ENCODE measurements at places on chromosomes 11 and 22. TPM values are rescaled to one million over a fixed set of nuclear protein-coding genes. Genes with fewer than 3 reads are reported as not detected.

The MICAL3 gene
- total RNA-seq: 50.2 TPM

- peaks cover 29% of the 10 kb centered on the region for H3K36me3 ChIP-seq
- DNase-seq: no peak
- no peak overlapping the region for H3K27ac ChIP-seq
- no peaks in the 10 kb centered on the region for H3K27me3 ChIP-seq
- H3K4me3 ChIP-seq: no peak overlapping the region
- no peaks in the 10 kb centered on the region for H3K4me1 ChIP-seq
These were observed 27.4 kb downstream of the SLC43A1 start for GRCh38 chr11:57487920-57488659.

GRCh38 chr22:32985899-32986765, 72.0 kb downstream of the SYN3 start:
- H3K27me3 ChIP-seq: no peaks in the 10 kb centered on the region
- peaks cover 6% of the 10 kb centered on the region for H3K4me1 ChIP-seq
- H3K4me3 ChIP-seq: no peak overlapping the region

The THY1 gene
- total RNA-seq: 184 TPM

GRCh38 chr22:49543876-49544275, 283.8 kb downstream of the BRD1 start:
- H3K27ac ChIP-seq: no peak overlapping the region
- H3K4me1 ChIP-seq: no peaks in the 10 kb centered on the region
- H3K36me3 ChIP-seq: peaks cover 5% of the 10 kb centered on the region

The RIC3 gene
- total RNA-seq: 23.7 TPM

- DNase-seq: no peak
- H3K27ac ChIP-seq: no peak overlapping the region
- no peaks in the 10 kb centered on the region for H3K4me1 ChIP-seq
- peaks cover 13% of the 10 kb centered on the region for H3K36me3 ChIP-seq
- no peaks in the 10 kb centered on the region for H3K27me3 ChIP-seq
These were observed 32.0 kb downstream of the TMEM123 start for GRCh38 chr11:102420547-102420946.

DNA sequence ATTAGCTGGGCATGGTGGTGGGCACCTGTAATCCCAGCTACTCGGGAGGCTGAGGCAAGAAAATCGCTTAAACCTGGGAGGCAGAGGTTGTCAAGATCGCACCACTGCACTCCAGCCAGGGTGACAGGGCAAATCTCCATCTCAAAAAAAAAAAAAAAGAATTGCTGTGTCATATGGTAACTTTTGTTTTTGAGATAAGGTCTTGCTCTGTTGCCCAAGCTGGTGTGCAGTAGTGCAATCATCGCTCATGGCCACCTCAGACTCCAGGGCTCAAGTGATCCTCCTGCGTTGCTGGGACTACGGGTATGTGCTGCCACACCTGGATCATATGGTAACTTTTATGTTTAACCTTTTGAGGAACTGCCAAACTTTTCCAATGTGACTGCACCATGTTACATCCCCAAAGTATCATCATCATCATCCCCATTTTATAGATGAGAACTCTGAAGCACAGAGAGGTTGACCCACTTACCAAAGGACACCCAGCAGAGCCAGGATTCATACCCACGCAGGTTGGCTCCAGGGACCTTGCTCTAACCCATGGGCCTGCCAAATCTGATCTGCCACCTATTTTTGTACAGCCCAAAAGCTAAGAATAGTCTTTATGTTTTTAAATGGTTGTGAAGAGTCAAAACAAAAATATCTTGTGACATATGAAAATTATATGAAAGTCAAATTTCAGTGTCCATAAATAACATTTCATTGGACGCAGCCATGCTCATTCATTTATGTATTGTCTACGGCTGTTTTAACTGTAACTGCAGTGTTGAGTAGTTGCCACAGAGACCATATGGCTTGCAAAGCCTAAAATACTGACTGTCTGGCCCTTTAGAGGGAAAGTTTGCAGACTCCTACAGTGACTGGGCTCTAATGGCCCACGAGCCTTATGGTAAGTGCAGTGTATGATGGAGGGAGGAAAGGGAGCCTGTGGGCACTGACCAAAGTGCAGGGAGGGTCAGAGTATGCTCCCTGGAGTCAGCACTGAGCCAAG, 45.3 kb downstream of the GDPD5 start:
- no peaks in the 10 kb centered on the region for H3K36me3 ChIP-seq
- H3K27ac ChIP-seq: no peak overlapping the region
- H3K4me3 ChIP-seq: no peak overlapping the region
- no peaks in the 10 kb centered on the region for H3K27me3 ChIP-seq
- DNase-seq: no peak
- no peaks in the 10 kb centered on the region for H3K4me1 ChIP-seq

DNA sequence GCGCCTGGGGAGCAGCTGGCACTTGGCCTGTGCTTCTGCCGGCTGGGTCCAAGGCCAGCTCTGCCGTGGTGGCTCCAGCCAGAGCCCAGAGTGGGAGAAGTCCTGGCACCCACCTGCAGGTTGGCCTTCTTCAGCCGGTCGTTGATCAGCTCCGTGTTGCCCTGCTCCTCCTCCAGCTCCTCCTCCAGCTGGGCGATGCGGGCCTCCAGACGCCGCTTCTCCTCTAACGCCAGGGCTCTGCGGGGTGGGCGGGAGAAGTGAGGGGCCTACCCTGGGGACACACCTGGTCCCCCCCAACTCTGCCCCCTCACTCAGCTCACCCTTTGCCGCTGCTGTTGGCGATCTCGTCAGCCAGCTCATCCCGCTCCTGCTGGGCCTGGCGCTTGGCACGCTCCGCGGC, 32.6 kb downstream of the APOL1 start:
- no peak overlapping the region for H3K4me3 ChIP-seq
- no peak overlapping the region for H3K27ac ChIP-seq
- H3K36me3 ChIP-seq: peaks cover 55% of the 10 kb centered on the region
- DNase-seq: no peak
- H3K4me1 ChIP-seq: no peaks in the 10 kb centered on the region
